NCI-H1436 (cell line): ENCODE measurements at places on chromosomes 4 and X.

GRCh38 chr4:128161138-128161537 lies 100.0 kb downstream of the LARP1B start:
- no peak for DNase-seq

DNA sequence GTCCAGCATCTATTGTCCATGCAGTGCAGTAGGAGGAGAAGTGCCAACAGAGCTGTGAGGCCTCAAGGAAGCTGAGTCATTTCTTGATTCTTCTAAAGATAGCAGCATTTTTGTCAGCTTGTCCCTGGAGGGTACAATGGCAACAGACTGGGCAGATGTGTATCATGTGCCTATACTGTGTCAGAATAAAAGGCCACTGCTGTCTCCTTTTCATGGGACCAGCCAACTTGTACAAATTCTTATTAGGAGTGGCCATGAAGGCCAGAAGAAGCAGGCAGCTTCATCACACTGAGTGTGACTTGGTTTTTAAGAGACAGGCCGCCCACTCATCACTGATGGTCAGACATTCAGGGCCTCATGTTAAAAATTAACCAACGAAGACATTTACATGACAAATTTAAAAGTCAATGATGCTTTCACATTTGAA lies 185.0 kb upstream of the FAM241A start:
- DNase-seq, result no peak

- DNase-seq, result no peak
Observed at GRCh38 chr4:141501931-141502330, 134.5 kb upstream of the IL15 start.

- DNase-seq, result no peak
Observed at GRCh38 chr4:75786526-75786925, 62.1 kb downstream of the USO1 start.

GRCh38 chr4:128335541-128335940 lies 47.9 kb upstream of the PGRMC2 start:
- no peak for DNase-seq

- DNase-seq, result no peak
Observed at GRCh38 chr4:48669086-48669485, 111.0 kb downstream of the FRYL start.

DNA sequence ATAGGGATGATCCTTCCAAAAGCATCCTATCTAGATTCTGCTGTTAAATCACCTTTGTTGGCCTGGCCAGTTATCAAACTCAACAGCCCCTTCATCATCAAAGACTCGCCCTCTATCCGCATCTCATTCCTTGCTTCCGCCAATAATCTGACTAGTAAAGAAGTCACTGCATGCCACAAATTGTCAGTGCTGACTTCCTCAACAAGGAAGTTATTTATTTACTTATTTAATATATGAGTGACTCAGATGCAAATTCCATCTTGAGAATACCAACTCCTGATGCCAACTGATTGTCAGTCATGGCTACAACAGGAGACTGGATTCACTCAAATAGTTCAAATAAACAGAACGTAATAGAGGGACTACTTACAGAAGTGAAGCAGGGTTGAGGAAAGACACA lies 283.8 kb downstream of the TRIML1 start:
- DNase-seq, result no peak

DNA sequence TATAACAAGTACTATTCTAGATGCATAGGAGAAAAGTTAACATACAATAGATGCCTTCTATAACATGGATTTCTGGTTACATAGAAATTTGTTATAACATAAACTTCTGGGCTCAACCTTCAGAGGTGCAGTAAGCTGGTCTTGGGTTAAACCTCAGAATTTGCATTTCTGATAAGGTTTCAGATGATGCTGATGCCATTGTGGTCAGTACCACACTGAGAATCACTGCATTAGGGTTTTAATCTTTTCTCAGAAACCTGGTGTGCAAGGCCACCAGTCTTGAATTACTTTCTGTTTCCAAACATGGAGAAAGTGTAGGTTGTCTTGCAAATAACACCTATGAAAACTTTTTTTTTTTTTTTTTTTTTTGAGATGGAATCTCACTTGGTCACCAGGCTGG lies 146.2 kb downstream of the SPOCK3 start:
- no peak for DNase-seq

- no peak for DNase-seq
Observed at GRCh38 chr4:74891037-74891436, 41.9 kb upstream of the PARM1 start.

DNA sequence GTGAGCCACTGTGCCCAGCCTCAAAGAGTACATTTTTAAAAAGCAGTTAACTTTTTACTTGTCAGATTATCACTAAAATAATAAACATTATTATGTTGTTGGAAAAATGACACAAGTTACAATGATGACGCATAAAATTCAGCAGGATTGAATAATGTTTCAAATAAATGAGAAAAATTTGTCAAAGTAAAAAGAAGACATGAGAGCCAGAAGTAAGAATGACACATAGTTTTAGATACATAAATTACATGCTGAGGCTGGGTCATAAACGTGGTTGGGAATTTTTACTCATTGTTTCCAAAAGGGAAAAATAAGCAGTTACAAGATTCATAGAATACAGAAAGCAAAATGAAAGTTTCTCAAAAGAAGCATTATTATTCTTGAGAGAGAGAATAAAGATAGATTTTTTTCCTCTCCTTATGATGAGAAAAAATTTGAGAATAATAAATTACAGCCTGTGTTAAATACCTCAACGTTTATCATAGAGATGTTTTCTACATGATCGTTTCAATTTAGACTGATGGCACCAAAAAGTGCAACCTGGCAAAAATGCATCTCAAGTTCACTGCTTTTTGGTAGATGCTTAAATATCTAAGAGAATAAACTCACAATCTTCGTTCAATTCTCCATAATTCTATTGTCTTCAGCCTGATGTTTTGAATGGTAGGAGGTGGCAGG lies 40.4 kb downstream of the GUCY1B1 start:
- no peak for DNase-seq

DNA sequence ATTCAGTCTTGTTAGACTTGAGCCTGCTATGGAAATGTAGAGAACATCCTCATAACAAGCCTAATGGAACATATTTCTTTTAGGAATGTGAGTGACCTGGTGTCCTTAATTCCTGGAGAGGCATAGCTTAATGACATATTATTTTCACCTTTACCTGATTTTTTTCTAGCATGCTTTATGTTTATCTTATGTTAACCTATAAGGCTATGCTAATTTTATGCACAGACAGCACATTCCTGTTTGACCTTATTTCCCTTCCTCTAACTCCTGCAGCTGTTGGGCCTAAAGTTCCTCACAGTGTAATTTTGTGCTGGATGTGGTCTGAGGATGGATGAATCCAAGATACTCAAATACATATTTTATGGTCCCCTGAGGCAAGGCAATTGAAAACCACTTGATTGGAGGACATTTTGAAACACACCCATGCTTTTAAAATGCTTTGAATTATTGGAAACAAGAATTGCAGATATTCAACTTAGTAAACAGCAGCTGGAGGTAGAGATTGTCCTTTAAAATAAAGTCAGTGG lies 111.5 kb downstream of the LARP7 start:
- no peak for DNase-seq

DNA sequence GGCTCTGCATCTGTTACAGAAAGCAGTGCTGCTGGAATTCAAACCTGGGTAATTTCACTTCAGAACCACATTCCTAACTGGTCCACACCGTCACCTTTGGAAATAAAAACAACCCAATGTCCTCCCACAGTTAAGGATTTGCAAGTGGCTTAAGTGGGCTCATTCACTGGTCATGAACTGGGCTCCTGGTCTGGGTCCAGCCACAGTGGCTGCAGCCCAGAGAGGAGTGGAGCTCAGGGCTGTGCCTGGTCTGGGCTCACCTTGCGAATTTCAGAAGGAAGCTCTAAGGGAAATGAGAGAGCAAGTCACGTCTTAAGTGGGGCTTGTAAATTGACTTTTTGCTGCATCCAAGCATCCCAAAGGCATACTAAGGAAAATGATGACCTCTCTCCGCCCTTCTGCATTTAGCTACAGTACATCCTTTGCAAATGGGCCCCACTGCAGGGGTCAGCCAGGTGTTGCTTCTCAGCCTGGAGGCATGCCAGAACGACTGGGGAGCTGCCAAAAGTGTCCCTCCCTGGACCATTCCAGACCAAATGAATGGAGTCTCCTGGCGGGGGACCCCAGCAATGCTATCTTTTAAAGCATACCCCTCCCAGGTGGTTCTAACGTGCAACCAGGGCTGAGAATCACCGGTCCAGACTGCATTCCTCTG lies 25.6 kb upstream of the CRMP1 start:
- no peak for DNase-seq

GRCh38 chr4:52045028-52045427 lies 6.1 kb upstream of the SPATA18 start:
- DNase-seq, result no peak

- no peak for DNase-seq
Observed at GRCh38 chrX:114787061-114787460, 203.2 kb downstream of the HTR2C start.

- DNase-seq, result no peak
Observed at GRCh38 chrX:135890087-135890585, 3.1 kb downstream of the CT45A10 start.
